ENCODE measurements at places on chromosomes 4 and X. TPM values are rescaled to one million over a fixed set of nuclear protein-coding genes. Genes with fewer than 3 reads are reported as not detected.

ARX gene
- not detected for total RNA-seq

- H3K27ac ChIP-seq = peak overlapping the region; percentile 99
- no peaks in the 10 kb centered on the region for H3K27me3 ChIP-seq
- peak; percentile 46 for DNase-seq
Measured at GRCh38 chr4:169619518-169619957, 840 bp upstream of the CLCN3 start.

DNA sequence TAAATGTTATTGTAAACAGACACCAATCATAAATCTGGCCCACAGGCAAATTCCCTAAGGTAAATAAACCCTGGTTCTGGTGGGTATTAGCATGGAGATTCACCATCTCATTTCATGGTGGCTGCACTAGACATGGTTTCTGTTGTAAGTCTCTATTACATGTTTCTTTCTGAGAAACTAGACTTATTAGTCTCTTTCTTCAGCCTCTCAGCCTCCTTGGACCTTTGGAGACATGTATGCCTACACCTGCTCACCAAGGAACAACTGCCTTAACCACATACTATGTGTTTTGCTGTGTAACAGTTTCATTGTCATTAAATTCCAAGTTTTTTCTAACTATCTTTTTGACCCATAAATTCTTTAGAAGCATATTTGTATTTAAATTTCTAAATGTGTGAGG is 13.1 kb downstream of the DDIT4L start:
- peaks cover 2% of the 10 kb centered on the region for H3K4me1 ChIP-seq
- peaks cover under 1% of the 10 kb centered on the region for H3K27me3 ChIP-seq
- H3K27ac ChIP-seq = no peak overlapping the region
- H3K36me3 ChIP-seq = no peaks in the 10 kb centered on the region
- no peak overlapping the region for H3K4me3 ChIP-seq

DNA sequence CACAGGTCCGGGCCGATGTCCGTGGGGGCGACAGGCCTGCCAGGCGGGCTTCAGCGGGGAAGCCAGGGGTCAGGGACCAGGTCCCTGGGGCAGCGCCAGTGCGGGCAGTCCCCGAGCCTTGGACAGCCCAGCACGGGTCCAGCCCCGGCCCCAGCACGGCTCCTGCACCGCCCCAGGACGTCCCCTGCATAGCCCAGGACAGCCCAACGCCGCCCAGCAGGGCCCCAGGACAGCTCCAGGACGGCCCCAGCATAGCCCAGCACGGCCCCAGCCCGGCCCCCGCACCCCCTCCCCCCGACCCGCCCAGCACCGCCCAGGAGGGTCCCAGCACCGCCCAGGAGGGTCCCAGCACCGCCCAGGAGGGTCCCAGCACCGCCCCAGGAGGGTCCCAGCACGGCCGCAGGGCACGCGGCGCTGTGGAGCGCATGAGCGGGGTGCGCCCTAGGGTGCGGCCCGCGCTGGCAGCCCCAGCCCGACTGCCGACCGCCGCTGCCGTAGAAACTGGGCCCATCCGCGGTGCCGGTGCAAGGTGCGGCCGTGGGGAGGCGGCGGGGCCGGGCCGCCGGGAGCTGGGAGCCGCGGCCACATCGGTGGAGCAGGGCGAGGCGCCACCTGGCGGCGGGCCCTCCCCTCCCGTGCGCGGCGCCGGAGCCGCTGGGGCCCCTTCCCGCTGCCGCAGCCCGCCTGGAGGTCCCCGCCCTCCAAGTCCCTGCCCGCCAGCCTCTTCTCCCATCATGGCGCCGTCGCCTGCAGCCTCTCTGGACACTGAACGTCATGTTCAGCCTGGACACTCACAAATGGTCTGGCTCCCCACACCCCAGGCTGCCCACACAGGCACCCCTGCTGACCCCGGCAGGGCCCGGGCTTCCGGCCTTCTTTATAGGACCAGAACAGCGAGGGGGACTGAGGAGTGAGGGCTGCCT is 106.8 kb upstream of the NKX1-1 start:
- peaks cover 4% of the 10 kb centered on the region for H3K27me3 ChIP-seq
- peak; percentile 71 for DNase-seq
- no peaks in the 10 kb centered on the region for H3K4me1 ChIP-seq
- no peak overlapping the region for H3K4me3 ChIP-seq

- no peaks in the 10 kb centered on the region for H3K4me1 ChIP-seq
- H3K36me3 ChIP-seq = no peaks in the 10 kb centered on the region
- H3K27me3 ChIP-seq = peaks cover 5% of the 10 kb centered on the region
Measured at GRCh38 chr4:112876316-112876715, 173.1 kb upstream of the ANK2 start.

UCHL1 gene
- 6.2 TPM for total RNA-seq

- no peak overlapping the region for H3K4me3 ChIP-seq
- DNase-seq = no peak
- no peaks in the 10 kb centered on the region for H3K36me3 ChIP-seq
- H3K4me1 ChIP-seq = peaks cover 3% of the 10 kb centered on the region
- H3K27me3 ChIP-seq = no peaks in the 10 kb centered on the region
- H3K27ac ChIP-seq = no peak overlapping the region
Measured at GRCh38 chr4:184958127-184958922, 60.0 kb upstream of the HELT start.

GRCh38 chrX:111778591-111778990 is 97.4 kb upstream of the TRPC5OS start:
- no peak overlapping the region for H3K27ac ChIP-seq
- DNase-seq = no peak
- H3K36me3 ChIP-seq = peaks cover 7% of the 10 kb centered on the region
- no peaks in the 10 kb centered on the region for H3K4me1 ChIP-seq
- H3K4me3 ChIP-seq = no peak overlapping the region

GRCh38 chrX:123869488-123869887 is 9.6 kb downstream of the XIAP start:
- no peak for DNase-seq
- H3K4me1 ChIP-seq = peaks cover 6% of the 10 kb centered on the region
- peaks cover 12% of the 10 kb centered on the region for H3K36me3 ChIP-seq
- peak overlapping the region; percentile 75 for H3K27ac ChIP-seq

DNA sequence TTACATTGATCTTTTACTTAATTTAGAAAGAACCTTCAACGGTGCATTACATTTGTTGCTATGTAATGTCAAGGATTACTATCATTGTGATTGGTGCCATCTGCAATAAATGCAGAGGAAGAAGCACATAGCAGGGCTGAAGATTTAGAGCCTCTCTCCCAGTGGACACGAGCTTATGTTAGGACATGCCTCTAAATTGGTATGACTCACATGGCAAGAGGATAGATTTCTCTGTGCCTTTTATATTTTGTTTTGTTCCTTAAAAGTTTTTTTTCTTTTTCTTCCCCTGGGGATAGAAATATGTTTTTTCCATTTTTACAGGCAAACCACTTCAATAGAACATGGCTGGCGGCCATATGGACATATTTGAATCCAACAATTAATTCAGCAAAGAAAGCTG is 205.0 kb upstream of the HAND2 start:
- H3K27ac ChIP-seq = no peak overlapping the region
- no peaks in the 10 kb centered on the region for H3K4me1 ChIP-seq
- H3K36me3 ChIP-seq = no peaks in the 10 kb centered on the region

SLC25A43 gene
- 4.9 TPM for total RNA-seq

HPSE gene
- 7.8 TPM for total RNA-seq

DNA sequence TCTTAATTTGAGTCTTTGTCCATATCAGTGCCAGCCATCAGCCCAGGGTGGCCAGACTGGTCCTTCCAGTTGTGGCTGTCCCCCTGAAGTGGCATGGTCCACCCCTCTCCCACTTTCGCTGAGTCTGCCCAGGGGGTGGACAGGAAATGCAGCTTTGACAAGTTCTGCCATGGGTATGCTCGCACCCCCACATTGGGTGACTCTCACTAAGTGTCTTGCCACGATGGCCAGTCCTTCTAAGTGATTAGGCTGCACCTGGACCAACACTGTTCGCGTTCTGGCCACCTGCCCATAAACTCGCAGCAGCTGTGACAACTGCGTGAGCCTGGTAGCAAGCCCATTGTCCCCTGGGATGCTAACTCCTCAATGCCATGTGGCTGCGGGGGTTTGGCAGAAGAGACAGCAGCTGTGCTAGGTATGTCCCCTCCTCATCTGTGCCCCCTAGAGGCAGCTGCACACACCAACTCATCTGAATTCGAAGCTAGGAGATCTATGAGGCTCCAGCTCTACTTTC is 10.0 kb upstream of the LNX1 start:
- H3K27me3 ChIP-seq = peaks cover 21% of the 10 kb centered on the region
- H3K27ac ChIP-seq = no peak overlapping the region
- H3K4me3 ChIP-seq = no peak overlapping the region
- DNase-seq = no peak
- no peaks in the 10 kb centered on the region for H3K4me1 ChIP-seq
- no peaks in the 10 kb centered on the region for H3K36me3 ChIP-seq

GRCh38 chrX:39633293-39633692 is 464.5 kb downstream of the BCOR start:
- H3K4me3 ChIP-seq = no peak overlapping the region
- no peak for DNase-seq
- H3K27me3 ChIP-seq = no peaks in the 10 kb centered on the region
- no peak overlapping the region for H3K27ac ChIP-seq

CFAP97 gene
- 49.2 TPM for total RNA-seq

GRCh38 chr4:101348367-101348827 is 1.1 kb upstream of the PPP3CA start:
- peak overlapping the region; percentile 93 for H3K4me3 ChIP-seq
- no peaks in the 10 kb centered on the region for H3K36me3 ChIP-seq
- peaks cover 23% of the 10 kb centered on the region for H3K4me1 ChIP-seq
- no peak for DNase-seq

- H3K4me1 ChIP-seq = no peaks in the 10 kb centered on the region
- H3K4me3 ChIP-seq = no peak overlapping the region
- no peaks in the 10 kb centered on the region for H3K27me3 ChIP-seq
- no peaks in the 10 kb centered on the region for H3K36me3 ChIP-seq
- no peak for DNase-seq
Measured at GRCh38 chrX:128599632-128600031, 547.4 kb upstream of the ACTRT1 start.

DNA sequence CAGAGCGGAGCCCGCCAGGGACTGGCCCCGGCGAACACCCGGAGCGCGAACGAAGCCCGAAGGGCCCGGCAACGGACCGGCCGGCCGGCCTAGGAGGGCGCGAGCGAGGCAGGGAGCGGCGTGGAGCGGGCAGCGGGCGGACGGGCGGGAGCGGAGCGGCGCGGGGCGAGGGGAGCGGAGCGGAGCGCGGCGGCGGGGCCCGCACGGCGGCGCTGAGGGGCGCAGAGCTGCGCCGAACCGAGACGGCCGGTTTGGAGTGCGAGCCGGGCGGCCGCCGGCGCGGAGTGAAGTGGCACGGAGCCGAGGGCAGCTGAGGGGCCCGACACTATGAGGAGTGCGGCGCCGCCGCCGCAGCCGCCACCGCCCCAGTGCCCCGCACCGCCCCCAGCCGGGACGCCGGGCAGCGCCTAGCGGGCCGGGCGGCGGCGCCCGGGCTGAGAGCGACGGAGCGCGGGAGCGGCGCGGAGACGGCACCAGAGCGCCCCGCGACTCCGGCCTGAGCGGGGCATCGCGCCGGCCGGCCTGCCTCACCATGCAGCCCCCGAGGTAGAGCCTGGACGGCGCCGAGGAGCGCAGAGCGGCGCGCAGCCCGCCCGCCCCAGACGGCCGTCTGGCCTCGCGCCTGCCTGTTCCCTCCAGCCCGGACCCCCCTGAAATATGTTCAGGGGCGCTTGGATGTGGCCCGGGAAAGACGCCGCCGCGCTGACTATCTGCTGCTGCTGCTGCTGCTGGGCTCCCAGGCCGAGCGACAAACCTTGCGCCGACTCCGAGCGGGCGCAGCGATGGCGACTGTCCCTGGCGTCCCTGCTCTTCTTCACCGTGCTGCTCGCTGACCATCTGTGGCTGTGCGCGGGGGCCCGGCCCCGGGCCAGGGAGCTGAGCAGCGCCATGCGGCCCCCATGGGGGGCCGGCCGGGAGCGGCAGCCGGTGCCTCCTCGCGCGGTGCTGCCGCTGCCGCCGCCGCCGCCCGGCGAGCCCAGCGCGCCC is 793 bp downstream of the NALF2 start:
- peaks cover 2% of the 10 kb centered on the region for H3K4me1 ChIP-seq
- no peaks in the 10 kb centered on the region for H3K36me3 ChIP-seq
- peaks cover 41% of the 10 kb centered on the region for H3K27me3 ChIP-seq

DNA sequence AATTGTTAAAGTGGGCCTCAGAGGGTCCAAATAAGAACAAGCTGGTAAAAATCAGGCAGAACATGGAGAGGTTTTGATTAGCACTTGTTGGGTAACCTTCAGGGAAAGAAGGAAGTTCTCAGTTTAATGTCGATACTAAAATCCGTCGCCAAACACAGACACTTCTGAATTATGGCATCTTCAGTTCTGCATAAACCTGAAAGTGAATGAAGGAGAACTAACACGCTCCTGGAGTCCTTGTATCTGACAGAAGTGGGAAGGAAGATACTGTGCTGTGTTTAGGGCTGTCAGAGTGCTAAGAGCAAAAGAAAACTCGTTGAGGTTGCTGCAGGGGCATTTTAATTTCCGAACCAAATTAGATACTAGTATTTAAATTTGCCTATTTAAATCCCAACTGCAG is 106.2 kb downstream of the TMA16 start:
- peaks cover 2% of the 10 kb centered on the region for H3K4me1 ChIP-seq
- no peak for DNase-seq
- no peak overlapping the region for H3K4me3 ChIP-seq

TLR2 gene
- total RNA-seq = 1.1 TPM

GABRB1 gene
- total RNA-seq = not detected

TNIP3 gene
- total RNA-seq = 3.3 TPM

DNA sequence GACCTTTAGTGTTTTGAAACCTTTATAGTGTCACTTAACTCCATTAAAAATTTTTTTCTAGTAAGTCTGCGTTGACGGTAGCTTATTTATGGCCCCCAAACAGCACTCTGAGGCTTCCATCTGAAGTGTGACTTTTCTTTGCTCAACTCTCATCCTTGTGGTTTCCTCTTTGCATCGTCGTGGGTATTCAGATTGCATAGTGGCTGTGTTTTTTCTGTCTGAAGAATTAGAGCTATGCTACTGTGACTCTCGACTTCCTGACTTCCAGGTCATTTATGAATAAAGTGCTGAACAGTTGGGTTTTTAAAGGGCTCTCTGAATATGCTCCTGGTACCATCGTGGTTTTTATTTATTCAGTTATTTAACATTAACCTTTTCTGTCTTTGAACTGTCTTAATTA is 44.9 kb downstream of the JADE1 start:
- peaks cover 29% of the 10 kb centered on the region for H3K4me1 ChIP-seq
- no peak for DNase-seq
- H3K27ac ChIP-seq = peak overlapping the region; percentile 87

GRCh38 chr4:185656467-185656931 is 121.2 kb upstream of the PDLIM3 start:
- H3K4me3 ChIP-seq = no peak overlapping the region
- no peak for DNase-seq
- no peaks in the 10 kb centered on the region for H3K27me3 ChIP-seq
- H3K27ac ChIP-seq = no peak overlapping the region
- H3K4me1 ChIP-seq = no peaks in the 10 kb centered on the region
- no peaks in the 10 kb centered on the region for H3K36me3 ChIP-seq

DNA sequence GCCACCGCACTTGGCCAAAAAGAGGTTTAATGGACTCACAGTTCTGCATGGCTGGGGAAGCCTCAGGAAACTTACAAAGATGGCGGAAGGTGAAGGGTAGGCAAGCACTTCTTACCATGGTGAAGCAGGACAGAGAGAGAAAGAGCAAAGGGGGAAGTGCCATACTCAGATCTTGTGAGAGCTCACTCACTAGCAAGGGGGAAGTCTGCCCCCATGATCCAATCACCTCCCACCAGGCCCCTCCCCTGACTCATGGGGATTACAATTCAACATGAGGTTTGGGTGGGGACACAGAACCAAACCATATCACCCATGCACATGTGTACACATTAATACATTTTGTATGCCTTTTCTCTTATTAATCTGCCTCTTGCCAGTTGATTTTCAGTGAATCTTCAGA is 77.2 kb upstream of the HSD17B10 start:
- DNase-seq = no peak
- H3K27ac ChIP-seq = no peak overlapping the region
- peaks cover 2% of the 10 kb centered on the region for H3K4me1 ChIP-seq
